Suprapubic skin (tissue), 4 donors: ENCODE measurements at places on chromosomes 7 and 10.

DNA sequence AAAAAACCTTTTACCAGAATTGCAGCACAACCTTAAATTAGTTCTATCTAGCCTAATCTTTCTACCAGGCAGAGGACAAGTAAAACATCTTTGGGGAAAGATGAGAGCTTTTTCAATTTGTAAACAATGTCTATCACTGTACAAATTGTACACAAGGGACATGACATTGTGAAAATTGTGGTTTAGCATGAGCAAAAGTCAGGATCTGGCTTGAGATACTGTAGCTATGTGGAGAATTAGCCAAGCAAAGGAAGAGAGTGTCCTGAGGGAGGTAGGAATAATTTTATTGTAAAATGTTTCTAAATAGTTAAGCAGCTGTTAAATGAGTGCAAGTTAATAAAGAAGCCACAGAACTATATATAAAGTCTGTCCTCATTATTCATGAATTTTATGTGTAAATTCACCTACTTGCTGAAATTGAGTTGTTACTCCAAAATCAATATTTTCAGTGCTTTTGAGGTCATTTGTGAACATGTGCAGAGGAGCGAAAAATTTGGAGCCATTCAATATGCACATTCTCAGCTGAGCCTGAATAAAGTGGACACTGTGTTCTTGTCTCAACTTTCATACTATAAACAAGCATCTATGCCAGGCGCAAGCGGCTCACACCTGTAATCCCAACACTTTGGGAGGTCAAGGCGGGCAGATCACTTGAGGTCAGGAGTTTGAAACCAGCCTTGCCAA is 42.8 kb upstream of the POM121L12 start:
- no peak overlapping the region for H3K4me3 ChIP-seq
- DNase-seq = no peak
- H3K4me1 ChIP-seq = no peaks in the 10 kb centered on the region
- H3K27me3 ChIP-seq = no peaks in the 10 kb centered on the region
- H3K27ac ChIP-seq = no peak overlapping the region
- no peaks in the 10 kb centered on the region for H3K36me3 ChIP-seq

DNA sequence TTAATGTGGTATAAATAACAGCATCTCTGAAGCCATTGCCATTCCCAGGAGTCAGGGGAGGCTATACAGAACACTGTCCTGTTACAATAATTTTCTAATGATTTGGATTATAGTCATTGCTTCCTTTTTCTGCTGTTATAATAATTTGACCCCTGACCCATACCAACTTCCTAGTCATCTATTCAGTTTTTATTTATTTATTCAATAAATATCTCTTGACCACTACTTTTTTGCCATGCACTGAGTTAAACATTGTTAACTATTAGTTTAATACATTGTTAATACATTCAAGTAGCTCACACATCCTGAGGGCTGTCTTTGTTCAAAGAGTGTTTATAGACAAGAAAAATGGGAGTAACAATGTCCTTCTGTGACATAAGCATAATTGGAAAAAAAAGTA is 235.5 kb upstream of the MEOX2 start:
- no peak overlapping the region for H3K27ac ChIP-seq
- H3K36me3 ChIP-seq = no peaks in the 10 kb centered on the region
- H3K4me1 ChIP-seq = no peaks in the 10 kb centered on the region
- DNase-seq = no peak

DNA sequence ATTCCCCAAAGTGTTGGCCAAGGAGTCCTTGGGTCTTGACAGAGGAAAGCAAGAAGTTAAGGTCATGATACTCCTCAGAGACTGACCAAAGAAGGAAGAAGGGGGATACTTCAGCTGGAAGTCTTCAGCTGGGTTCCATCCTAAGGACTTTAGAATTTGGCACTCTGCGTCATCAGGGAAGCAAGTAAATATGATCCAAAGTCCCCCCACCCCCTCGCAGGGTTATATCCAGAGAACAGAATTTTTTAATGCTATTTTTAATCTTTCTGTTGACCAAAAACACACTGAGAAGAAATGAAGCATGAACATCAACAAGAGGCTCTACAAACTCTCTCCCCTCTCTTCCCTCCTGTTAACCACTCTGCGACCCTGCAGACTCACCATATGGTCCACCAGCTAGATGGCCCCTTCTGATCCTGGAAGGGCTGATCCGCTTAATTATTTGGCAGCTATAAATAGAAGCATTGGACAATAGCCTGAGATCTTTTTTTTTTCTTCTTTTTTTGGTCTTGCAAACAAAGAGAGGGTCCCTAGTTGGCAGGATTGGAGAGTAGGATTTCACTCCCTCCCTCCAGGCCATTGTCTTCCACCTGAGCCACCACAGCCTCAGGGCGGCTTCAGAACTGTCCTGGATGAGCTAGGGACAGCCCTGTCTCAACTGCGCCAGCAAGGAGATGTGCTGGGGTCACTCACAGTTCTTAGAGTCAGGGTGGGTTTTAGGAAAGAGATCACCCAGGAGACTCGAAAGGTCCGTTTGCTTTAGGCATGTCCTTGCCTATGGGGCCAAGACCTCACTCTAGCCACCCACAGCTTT is 196.0 kb downstream of the KCNMA1 start:
- H3K27me3 ChIP-seq = peaks cover 9% of the 10 kb centered on the region
- H3K27ac ChIP-seq = no peak overlapping the region
- H3K36me3 ChIP-seq = no peaks in the 10 kb centered on the region
- H3K4me1 ChIP-seq = no peaks in the 10 kb centered on the region

DNA sequence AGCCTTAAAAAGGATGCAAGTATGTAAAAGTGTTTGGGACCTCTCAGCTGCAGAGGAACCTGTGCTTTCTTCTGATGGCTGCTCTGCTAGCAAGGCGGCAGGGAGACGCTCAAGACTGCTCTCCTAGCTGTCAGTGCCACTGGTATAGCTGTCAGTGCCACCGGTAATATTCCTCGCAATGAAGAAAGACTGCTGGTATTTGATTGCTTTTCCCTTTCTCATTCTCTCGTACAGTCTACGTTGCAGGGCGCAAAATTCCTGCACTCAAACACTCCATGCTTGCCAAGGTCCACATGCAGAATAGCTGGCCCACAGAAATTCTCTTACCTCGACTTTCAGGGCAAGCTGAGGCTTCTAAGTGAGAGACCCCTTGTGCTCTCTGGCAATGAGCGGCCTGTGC is 432.6 kb upstream of the KLF6 start:
- no peak for DNase-seq
- no peak overlapping the region for H3K27ac ChIP-seq

- H3K4me1 ChIP-seq = no peaks in the 10 kb centered on the region
- H3K27me3 ChIP-seq = peaks cover 3% of the 10 kb centered on the region
- H3K4me3 ChIP-seq = no peak overlapping the region
- no peak overlapping the region for H3K27ac ChIP-seq
These were observed 550.4 kb downstream of the PTPRN2 start for GRCh38 chr7:158037211-158037610.

GRCh38 chr10:16384021-16384420 is 52.8 kb upstream of the PTER start:
- H3K27me3 ChIP-seq = no peaks in the 10 kb centered on the region
- no peak for DNase-seq
- H3K4me3 ChIP-seq = no peak overlapping the region

DNA sequence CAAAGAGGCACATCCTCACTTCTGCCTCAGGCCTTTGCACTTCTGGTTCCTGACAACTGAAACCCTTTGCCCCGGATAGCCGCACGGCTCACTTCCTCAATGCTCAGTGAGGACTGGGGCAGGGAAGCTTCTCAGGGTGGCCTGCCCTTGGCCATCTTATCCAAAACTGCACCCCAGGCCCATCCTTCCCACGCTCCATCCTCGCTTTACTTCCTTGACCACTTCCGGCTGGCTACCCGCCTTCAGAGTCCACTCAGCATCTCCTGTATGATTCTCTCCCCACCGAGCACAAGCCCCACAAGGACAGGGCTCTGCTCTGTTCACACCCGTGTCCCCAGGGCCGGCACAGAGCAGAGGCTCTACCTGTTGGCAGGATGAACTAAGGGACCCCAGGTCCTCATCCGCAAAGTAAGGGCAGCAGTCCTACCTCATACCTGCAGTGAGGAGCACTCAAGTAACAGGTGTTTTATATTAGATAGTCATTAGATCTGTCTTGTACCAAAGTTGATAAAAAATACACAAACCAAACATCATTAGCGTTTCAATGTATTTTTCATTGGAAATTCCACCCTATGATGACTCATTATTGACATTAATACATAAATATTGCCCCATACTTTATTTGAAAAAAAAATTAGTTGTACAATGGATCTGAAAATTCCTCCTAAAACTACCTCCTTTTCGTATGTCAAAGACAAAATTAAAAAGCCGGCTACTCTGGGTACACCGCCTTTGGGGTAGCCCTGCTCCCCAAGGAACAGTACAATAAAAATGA is 35.0 kb downstream of the GNA12 start:
- no peak overlapping the region for H3K27ac ChIP-seq
- H3K4me3 ChIP-seq = no peak overlapping the region
- DNase-seq = no peak
- H3K4me1 ChIP-seq = peaks cover 11% of the 10 kb centered on the region

- H3K27me3 ChIP-seq = no peaks in the 10 kb centered on the region
- no peak overlapping the region for H3K4me3 ChIP-seq
- no peak for DNase-seq
- no peak overlapping the region for H3K27ac ChIP-seq
- H3K36me3 ChIP-seq = no peaks in the 10 kb centered on the region
These were observed 90.2 kb upstream of the STEAP4 start for GRCh38 chr7:88396948-88397322.

DNA sequence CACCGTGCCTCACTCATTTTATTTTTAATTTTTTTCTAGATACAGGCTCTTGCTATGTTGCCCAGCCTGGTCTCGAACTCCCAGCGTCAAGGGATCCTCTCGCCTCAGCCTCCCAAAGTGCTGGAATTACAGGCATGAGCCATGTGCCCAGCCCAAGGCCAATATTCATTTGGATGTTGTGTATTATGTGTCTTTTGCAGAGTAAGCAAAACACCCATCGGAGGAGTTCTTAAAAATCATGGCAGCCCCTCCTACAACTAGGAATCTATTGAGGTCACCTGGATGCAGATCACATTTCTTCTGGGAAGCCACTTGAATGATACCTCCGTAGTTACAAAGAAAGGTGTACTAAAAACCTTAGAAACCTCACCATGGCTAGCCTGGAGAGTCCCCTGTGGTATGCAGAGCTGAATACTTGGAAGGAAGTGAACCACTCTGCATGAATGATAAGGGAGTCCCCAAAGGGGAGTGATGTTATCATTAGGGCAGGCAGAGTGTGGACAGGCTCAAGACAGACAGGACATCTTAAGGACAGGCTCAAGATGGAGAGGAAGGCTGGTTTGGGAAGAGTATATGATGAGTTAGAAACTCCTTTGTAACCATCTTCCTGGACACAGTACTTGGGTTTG is 185.7 kb downstream of the TAX1BP1 start:
- H3K4me1 ChIP-seq = peaks cover 4% of the 10 kb centered on the region
- no peaks in the 10 kb centered on the region for H3K27me3 ChIP-seq
- H3K36me3 ChIP-seq = no peaks in the 10 kb centered on the region
- no peak overlapping the region for H3K4me3 ChIP-seq
